A549 (cell line): ENCODE measurements at places on chromosomes 11 and 22. TPM values are rescaled to one million over a fixed set of nuclear protein-coding genes. Genes with fewer than 3 reads are reported as not detected.

GRCh38 chr11:75505916-75506692 lies 19.6 kb downstream of the GDPD5 start:
- no peak for DNase-seq

Gene DDTL
- 2.5 to 3.2 TPM (median 2.7 TPM) in 3 replicates for polyA plus RNA-seq

Gene TNNI2
- not detected in 3 replicates for polyA plus RNA-seq

DNA sequence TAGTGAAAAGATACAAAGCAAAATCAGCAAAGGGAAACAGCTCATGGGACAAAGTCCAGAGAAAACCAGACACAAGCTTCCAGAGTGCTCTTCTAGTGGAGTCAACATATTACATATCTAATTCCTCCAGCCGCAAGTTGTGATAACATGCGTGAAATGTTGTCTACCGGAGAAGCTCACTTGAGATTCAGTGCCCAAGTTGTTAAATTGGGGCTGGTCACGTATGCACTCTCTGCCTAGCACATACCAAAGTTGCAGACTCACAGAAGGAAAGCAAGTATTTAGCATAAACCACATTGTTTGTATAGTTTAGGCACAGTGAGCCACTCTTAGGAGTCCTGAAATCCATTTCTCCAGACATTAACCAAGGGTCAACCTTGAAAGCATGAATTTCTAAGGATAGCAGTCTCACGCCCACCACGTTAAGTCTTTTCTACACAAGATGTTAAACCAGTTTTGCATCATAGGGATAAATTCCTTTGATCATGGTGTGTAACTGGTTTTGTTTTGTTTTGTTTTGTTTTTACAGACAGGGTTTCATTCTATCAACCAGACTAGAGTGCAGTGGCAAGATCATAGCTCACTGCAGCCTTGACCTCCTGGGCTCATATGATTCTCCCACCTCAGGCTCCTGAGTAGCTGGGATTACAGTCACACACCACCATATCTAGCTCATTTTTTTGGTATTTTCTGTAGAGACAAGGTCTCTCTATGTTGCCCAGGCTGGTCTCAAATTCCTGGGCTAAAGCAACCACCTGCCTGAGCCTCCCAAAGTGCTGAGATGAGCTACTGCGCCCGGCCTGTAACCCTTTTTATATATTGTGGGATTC lies 39.5 kb upstream of the EP300 start:
- DNase-seq = no peak

Gene THRSP
- polyA plus RNA-seq = not detected in 3 replicates
